ENCODE measurements at places on chromosomes 7 and 10.
A peak's percentile ranks its signal among the peaks of the same experiment; 100 is the strongest.

- DNase-seq: no peak
Measured at GRCh38 chr7:127365164-127365956, 27.1 kb downstream of the ZNF800 start.

DNA sequence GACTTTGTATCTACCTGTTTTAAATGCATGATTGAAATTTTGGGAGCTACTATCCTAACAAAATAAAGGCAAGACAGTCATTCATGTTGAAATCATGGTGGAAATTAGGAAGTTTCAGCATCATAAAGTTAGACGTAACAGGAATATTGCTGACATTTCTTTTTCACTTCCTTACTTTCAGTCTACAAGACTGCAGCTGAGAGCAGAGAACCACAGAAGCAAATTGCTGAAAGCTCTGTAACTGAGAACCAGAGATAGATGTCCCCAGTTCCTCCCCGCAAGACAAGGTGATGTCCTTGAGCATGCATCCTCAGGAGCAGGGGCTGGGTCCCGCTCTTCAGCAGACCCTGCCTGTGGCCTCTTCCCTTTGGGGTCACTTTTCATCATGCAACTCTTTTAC is 466.3 kb upstream of the POM121L12 start:
- no peak for DNase-seq

DNA sequence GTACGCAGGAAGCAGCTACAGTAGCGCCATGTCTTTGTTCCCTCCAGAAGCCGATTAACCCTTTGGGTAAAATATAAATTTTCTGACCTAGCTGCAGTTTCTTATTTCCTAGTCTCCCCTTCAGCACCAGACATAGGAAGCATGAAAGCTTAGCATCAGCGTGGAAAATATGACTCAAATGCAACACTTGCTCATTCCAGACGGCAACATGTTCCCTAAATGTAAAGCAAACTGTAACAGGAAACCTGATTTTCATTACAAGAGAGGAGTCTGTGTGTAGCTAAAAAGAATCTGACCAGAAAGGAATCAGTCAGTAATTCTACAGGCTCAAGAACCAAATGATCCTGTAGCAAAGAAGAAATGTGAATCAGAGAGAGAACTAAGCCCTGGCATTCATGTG is 219.2 kb downstream of the C7orf25 start:
- DNase-seq: no peak

- peak; percentile 10 for DNase-seq
Measured at GRCh38 chr7:16320099-16320660, 101.2 kb downstream of the CRPPA start.

GRCh38 chr10:128310971-128311658 is 184.9 kb upstream of the MKI67 start:
- no peak for DNase-seq

DNA sequence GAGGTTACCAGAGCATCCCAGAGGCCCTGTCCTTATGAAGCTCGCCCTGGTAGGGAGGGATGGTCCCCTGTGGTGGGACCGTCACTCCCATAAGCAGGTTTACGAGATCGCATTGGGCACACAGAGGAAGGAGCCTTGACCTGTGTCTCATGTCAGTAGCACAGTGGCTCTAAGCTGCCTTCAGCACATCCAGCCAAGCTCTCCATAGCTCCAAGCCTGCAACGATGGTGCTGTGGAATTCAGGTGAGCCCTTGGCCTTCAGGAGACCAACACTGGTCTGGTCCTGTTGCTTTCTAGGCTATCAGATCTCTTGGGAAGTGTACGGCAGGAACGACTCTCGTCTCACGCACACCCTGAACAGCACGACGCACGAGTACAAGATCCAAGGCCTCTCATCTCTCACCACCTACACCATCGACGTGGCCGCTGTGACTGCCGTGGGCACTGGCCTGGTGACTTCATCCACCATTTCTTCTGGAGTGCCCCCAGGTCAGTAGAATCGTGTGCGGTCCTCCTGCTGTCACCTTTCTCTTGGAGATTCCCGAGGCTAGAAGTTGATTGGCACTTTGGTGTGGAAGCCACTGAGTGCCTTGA is 605.3 kb upstream of the FOXK1 start:
- DNase-seq: no peak

- DNase-seq: no peak
Measured at GRCh38 chr7:157046681-157047080, 36.2 kb upstream of the MNX1 start.

GRCh38 chr10:35907548-35907947 is 265.5 kb upstream of the FZD8 start:
- no peak for DNase-seq

DNA sequence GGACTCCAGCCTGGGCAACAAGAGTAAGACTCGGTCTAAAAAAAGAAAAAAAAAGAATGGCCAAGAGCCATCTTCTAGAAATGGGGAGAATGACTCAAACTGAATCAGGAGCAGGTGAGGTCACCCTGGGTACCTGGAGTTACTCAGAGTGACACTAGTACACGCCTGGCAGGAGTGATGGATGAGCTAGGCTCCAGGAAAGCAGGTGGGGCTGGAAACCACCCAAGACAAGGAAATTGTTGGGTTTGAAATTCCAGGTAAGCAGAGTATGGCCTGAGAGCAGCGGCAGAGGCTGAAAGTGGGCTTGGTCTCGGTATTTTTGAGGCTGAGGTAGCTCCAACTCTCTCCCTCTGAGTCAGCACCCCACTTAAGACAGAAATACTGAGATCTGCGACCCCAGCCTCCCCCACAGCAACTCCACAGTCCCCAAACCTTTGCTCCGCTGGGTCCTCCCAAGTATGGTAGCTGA is 18.5 kb downstream of the DDIT4 start:
- no peak for DNase-seq

DNA sequence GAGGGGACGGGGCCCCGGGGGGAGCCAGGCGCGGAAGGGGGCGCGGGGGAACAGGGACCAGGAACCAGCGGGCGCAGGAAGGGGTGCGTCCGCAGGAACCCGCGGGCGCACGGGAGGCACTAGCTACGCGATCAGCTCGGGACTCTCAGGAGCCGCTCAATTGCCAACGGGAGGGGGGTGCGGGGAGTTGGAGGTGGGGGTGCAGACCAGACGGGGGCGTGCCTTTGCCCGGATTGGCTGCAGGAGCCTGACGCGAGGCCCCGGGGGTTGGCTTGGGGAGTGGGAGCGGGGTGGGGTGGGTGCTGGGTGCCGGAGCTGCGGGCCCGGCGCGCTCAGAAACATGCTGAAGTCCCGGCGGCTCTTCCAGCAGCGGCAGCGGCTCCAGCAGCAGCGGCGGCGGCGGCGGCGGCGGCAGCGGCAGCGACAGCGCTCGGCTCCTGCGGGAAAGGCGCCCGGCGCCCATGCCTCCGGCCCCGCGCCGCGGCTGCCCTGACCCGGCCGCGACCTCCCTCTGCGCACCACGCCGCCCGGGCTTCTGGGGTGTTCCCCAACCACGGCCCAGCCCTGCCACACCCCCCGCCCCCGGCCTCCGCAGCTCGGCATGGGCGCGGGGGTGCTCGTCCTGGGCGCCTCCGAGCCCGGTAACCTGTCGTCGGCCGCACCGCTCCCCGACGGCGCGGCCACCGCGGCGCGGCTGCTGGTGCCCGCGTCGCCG is at the start of gene ADRB1:
TSS of gene ADRB1 (plus strand) at position 335 of the 715 bp plus-strand sequence. CDS start at position 602, 267 bp downstream.
- peak; percentile 73 for DNase-seq

GRCh38 chr7:159014297-159015062 is 130.2 kb downstream of the VIPR2 start:
- no peak for DNase-seq

DNA sequence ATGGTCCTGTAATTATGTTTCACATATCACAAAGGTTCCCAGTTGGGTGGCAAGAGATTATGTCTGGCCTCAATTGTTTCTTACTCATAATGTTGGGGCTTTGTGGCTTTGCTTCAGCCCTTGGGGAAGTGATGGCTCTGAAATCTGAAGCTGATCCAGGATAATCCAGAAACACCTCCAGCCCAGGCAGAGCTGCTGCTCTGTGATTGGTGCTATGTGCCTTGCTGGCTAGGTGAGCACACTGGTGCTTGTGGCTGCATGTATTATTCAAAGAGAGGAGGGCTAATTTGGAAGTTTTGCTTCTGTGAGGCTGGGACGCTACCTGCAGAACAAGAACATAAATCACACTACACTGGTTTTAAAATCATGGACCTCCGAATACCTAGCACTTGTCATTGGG is 346.6 kb upstream of the MGMT start:
- no peak for DNase-seq

DNA sequence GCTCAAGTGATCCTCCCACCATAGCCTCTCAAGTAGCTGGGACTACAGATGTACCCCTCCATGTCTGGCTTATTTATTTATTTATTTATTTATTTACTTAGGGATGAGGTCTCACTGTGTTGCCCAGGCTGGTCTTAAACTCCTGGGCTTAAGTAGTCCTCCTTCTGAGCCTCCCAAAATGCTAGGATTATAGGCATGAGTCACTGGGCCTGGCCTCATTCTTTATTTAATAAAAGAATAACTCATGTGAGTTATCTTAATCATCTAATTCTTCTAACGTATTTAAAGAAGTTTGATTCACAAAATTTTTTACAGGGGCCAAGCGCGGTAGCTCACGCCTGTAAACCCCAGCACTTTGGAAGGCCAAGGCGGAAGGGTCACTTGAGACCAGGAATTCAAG is 8.0 kb upstream of the SLC26A4 start:
- DNase-seq: no peak

GRCh38 chr10:43102063-43102828 is 25.4 kb downstream of the RET start:
- no peak for DNase-seq

DNA sequence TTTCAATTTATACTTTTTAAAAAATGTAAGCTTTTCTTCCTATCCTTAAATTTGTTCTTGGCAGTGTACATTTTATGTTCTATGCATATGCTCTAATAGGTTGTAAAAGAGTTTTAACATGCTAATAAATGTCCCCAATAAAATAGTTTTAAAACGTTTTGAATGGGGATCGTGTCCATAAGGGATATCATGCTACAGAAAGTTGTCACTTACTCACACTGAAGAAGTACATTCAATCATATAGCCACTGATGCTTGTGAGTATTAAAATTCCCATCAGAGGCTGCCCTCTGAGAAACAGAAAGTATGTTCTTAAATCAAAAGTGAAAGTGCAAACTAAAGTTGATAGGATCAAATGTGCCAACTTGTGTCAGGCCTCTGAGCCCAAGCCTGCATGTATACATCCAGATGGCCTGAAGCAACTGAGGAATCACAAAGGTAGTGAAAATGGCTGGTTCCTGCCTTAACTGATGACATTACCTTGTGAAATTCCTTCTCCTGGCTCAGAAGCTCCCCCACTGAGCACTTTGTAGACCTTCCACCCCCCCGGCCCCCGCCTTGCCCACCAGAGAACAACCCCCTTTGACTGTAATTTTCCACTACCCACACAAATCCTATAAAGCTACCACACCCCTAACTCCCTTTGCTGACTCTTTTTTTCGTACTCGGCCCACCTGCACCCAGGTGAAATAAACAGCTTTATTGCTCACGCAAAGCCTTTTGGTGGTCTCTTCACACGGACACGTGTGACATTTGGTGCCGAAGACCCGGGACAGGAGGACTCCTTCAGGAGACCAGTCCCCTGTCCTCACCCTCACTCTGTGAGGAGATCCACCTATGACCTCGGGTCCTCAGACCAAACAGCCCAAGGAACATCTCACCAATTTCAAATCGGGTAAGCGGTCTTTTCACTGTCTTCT is 877 bp upstream of the NOD1 start:
- DNase-seq: no peak
